LHCN-M2 (cell line): ENCODE measurements at places on chromosomes 5 and 9. TPM values are rescaled to one million over a fixed set of nuclear protein-coding genes. Genes with fewer than 3 reads are reported as not detected.

The POLR3G gene
- total RNA-seq: 9.2 and 14.2 TPM in 2 replicates

The PCDHGB3 gene
- total RNA-seq: 1.4 and 1.6 TPM in 2 replicates

The GPR150 gene
- 1.3 and 1.6 TPM in 2 replicates for total RNA-seq

The BSPRY gene
- total RNA-seq: not detected in 2 replicates

The SECISBP2 gene
- 16.5 and 23.6 TPM in 2 replicates for total RNA-seq

The VLDLR gene
- 1.1 and 2.1 TPM in 2 replicates for total RNA-seq

The ANKRD18B gene
- total RNA-seq: 6.0 and 7.9 TPM in 2 replicates

The LPAR1 gene
- 47.5 and 56.8 TPM in 2 replicates for total RNA-seq

The COL23A1 gene
- not detected in 2 replicates for total RNA-seq

The CENPH gene
- 58.3 and 67.9 TPM in 2 replicates for total RNA-seq

The HMCN2 gene
- 12.1 and 15.7 TPM in 2 replicates for total RNA-seq

The TAF11L12 gene
- total RNA-seq: not detected in 2 replicates

The SPATA24 gene
- total RNA-seq: 3.7 and 4.1 TPM in 2 replicates

The GMCL2 gene
- not detected in 2 replicates for total RNA-seq

The NUTM2G gene
- not detected in 2 replicates for total RNA-seq

The SOHLH1 gene
- total RNA-seq: not detected in 2 replicates

The AMBP gene
- not detected in 2 replicates for total RNA-seq

The SLC6A7 gene
- total RNA-seq: not detected in 2 replicates

The TXNDC15 gene
- total RNA-seq: 108 and 126 TPM in 2 replicates

The DOCK8 gene
- not detected in 2 replicates for total RNA-seq

The LRRC26 gene
- not detected in 2 replicates for total RNA-seq
